Left renal pelvis (tissue), 4 donors: ENCODE measurements at places on chromosomes 2 and 18.

- no peak for DNase-seq
Measured at GRCh38 chr2:65464604-65465003, 32.2 kb upstream of the SPRED2 start.

DNA sequence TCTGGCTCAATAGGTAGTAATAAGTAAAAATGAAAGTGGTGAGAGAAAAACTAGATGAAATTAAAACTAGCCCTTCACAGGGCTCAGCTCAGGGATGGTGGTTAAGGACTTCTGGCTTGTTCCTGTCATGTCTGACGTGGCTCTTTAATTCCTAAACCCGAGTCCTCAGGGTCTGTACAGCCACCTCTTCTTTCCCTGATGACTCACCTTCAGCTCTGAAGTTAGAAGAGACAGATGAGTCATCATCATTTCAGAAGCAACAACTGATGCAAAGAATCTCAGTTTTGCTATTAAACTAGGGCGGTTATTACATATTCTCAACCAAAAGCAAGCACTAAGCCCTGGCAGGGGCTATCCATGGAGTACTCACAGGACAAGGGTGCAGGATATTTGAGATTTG is 24.0 kb upstream of the ITGB6 start:
- no peak for DNase-seq

DNA sequence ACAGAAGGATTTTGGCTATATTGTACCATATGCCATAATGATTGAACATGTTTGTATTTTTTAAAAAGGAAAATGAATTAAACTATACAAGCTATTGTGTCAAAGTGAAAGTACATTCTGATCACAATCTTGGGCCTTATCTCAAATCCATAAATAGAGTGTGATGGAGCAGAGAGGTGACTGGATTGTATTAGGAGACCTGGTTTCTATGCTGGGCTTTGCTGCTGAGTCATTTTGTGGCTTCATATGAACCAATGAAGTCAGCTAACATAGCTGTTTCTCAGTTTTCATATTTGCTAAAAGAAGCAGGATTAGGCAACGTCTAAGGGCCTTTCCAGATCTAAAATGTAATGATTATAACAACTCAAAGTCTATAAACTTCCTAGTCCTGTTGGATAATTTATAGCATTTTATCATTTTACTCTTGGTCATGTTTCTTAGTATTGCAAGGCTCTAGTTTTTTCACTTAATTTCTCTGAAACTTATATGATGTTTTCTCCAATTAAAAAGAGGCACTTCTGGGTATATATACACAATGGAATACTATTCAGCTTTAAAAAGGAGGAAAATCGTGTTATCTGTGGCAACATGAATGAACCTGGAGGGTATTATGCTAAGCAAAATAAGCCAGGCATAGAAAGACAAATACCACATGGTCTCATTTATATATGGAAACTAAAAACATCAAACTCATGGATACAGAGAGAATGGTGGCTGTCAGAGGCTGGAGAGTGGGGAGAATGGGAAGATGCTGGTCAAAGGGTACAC is 112.3 kb downstream of the MEP1B start:
- DNase-seq = no peak

DNA sequence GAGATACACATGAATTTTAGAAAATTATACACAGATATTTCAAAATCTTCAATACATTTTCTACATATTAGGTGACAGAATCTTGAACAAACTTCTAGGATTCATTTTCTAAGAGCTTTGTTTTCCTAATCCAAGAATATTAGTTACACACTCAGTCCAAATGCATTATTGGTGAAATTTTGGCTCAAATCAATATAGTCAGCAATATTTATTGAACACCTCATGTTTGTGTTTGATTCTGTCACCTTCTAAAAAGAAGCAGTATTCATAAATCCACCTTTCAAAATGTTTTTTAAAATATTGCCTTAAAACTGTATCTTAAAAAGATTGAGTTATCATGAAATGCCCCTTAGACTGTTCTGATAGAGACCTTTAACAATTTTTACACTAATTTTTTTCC is 40.2 kb downstream of the KCNH7 start:
- DNase-seq = no peak

DNA sequence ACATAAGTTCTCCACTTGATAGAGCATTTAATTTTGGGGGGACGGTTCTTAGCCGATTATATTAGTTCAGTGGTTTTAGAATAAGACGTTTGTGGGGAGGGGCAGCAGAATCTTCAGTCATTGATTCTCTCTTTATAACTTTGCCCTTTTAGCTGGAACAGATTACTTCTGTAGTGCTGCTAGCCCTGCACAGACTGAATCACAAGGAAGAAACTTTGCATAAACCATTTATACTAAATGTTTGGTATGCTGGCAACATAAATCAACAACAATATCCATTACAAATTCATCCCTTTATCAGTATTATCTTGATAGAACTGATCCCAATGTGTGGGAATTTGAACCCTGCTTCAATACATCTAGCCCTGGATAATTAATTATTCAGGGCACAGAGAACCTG is 112.2 kb downstream of the GPD2 start:
- DNase-seq = no peak

GRCh38 chr2:100761365-100761764 is 58.6 kb upstream of the NPAS2 start:
- DNase-seq = no peak

GRCh38 chr2:43169987-43170386 is 56.4 kb downstream of the ZFP36L2 start:
- DNase-seq = no peak

GRCh38 chr2:217851191-217852020 is 151.4 kb downstream of the TNS1 start:
- DNase-seq = no peak

DNA sequence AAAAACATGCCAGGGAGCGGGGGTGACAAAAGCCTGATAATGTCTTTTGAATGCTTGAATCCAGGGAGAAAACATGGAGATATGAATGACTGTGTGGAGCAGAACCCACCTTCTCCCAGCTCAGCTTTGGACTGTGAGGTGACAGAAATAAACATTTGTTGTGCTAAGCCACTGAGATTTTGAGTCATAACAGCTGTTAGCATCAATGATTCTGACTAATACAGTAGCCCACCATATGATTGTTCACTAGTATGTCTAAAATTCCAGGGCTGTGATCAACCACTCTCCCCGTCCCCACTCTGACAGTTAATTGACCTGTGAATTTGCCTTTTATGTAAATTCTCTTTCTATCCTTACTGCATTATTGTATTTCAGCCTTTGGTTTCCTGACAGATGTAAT is 69.1 kb downstream of the PDK1 start:
- no peak for DNase-seq

GRCh38 chr18:22930089-22930713 is 2.9 kb upstream of the RBBP8 start:
- no peak for DNase-seq

DNA sequence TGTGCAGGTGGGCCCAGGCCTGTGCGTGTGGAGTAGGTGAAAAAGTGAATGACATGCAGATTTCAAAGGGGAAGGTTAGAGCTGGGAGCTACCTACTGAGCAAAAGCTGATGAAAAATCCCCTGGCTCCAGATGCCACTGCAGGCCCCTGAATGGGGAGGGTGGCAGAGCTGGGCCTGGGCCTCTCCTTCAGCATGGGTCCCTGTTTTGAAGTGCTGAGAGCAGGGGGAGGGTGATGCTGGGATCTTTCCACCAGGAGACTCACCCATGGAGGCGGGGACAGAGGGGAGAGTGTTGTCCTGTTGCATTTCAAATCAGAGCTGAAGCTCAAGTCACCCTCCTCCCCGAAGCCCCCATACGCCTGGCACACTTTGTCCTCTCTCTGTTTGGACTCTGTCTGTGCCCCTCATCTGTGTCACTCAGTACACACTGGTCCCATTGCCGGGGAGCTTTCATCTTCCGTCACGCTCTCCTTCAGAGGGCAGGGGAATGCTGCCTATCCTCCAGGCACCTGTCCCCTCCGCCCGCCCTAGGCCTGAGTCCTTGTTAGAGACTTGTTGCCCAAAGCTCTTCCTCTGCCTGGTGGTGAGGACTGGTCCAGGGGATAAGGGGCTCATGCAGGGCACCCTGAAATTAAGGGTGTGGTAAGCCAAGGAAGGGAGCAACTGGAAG is 206.6 kb downstream of the HAUS1 start:
- no peak for DNase-seq

GRCh38 chr2:139836769-139837168 is 1056.6 kb upstream of the NXPH2 start:
- no peak for DNase-seq

- no peak for DNase-seq
Measured at GRCh38 chr2:109048163-109048562, 59.1 kb upstream of the EDAR start.

GRCh38 chr18:33404244-33404873 is 36.2 kb downstream of the CCDC178 start:
- no peak for DNase-seq

- no peak for DNase-seq
Measured at GRCh38 chr2:179622635-179623300, 238.6 kb downstream of the ZNF385B start.

GRCh38 chr18:6629635-6630140 is 99.8 kb upstream of the ARHGAP28 start:
- DNase-seq = no peak

- DNase-seq = no peak
Measured at GRCh38 chr2:147342329-147342728, 502.5 kb upstream of the ACVR2A start.

GRCh38 chr2:80364524-80365212 is 60.1 kb upstream of the LRRTM1 start:
- no peak for DNase-seq

DNA sequence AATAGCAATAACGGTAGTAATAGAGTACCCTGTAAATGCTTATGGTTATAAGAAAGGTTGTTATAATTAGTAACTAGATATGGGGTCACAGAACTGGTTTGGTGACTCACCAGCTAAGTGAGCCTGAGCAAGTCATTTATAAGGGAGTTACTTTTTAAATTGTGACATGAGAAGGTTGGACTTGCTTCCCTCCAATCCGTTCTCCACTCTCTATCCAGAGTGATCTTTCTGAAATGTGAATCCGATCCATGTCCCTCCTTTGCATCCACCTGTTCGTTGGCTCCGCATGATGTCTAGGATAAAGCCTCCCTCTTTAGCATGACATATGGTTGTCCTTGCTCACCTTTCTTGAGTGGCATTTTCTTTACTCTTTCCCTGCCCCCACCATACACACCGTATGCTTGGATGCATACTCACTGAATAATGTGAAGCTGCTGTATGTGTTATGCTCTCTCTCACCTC is 83.1 kb downstream of the CDC42EP3 start:
- DNase-seq = no peak

- no peak for DNase-seq
Measured at GRCh38 chr2:196449083-196449482, 190.4 kb upstream of the CCDC150 start.

DNA sequence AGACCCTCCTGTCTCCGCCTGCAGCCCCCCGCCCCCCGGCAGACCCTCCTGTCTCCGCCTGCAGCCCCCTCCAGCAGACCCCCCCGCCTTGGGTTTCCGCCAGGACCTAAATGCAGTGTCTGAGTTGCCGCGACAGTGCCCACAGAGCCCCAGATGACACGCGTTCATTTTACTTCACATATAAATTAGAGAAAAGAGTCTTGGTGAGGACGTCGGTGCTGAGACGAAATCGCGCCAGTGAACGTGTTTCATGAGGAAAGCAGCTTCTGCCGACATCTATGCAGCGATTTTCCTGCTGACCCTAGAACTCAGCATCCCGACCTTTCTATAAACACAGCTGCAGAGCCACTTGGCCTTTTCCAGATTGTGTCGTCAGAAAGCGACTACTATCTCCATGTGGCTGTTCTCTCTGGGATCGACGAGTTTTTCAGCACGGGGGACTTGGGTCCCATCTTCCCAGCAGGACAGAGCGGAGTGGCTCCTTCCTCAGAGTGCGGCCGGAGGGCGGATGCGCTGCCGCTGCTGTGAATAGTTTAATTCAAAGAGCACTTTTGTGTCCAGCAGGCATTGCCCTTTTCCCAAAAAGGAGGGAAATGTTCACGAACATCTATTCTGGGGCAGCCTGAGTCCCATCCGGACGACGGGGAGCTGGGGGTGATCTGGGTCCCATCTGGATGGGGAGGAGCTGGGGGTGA is 136.7 kb downstream of the NFATC1 start:
- DNase-seq = no peak

DNA sequence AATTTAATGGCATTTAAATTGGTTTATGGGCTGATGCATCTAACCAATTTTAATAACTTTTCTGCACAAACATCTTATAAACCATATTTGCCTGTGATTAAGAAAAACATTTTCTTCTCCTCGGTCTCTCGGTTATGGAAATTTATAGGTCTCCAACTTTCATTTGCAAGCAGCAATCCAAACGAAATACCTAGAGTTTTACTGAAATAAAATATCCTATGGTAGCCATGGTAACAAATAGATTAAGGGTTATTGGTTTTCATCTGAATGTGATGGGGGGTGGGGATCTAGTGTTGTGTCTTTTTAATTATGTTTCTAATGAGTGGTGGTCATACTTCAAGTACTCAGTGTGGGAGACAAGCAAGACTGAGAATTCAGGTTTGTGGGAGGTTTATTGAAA is 2.9 kb downstream of the KLHL29 start:
- DNase-seq = no peak

DNA sequence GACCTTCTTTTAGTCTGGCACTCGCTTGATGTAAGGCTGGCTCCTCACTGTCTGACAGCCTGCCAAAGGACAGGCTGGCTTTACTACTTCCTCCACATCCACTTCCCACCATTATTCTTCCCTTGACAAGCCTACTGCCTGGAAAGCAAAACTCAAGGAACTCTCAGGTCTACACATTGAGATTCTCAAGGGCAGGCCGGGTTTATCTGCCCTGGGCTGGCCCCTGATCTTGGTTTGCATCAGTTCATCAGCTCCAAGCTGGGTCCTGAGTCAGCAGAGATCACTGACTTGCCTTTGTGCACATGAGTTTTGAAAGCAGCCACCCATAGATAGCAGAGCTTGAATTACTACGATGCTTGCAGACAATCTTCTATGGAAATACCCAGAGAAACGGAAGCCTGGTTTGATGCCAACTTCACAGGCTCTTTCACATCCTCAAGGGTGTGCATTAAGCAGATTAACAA is 53.9 kb downstream of the KCTD18 start:
- DNase-seq = no peak

DNA sequence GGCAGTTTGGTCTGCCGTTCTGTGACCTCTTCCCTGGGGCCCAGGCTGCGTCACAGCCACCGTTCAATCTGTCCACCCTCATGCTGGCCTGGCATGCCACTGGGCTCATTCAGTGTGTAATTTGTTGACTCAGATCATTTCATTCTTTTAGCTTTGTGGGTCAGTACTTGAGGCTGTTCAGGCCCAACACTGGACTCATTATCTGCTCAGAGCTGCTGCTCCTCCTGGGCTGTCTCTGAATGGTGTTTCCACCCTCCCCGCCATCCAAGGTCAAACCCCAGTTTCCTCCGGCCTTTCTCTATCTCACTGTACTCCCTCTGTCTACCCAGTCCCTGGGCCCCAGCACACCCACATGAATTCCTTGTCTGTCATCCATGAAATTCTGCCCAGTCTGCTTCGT is 152.4 kb upstream of the NCK2 start:
- no peak for DNase-seq

DNA sequence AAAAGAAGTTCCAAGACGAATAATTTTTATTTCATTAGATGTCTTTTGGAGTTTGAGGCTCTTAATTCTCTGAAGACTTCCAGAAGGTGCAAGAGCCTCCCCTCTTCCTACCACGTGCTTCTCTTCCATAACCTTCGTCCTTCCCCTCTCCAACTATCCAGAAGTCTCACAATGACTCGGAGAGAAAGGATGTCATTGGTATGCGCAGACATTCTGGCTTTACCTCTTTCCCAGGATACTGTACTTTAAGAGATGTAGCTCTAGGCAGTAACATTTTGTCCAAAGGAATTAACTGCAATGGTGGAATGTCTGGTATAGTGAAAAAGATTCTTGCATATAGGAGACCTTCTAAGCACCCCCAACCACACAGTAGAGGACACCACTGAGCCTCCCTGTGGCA is 249.0 kb upstream of the OSR1 start:
- DNase-seq = no peak
